ENCODE measurements at places on chromosomes 1 and 21. TPM values are rescaled to one million over a fixed set of nuclear protein-coding genes. Genes with fewer than 3 reads are reported as not detected.
A peak's percentile ranks its signal among the peaks of the same experiment; 100 is the strongest.

GRCh38 chr1:222928212-222928611 is 113.4 kb downstream of the DISP1 start:
- DNase-seq = peak; percentile 60

DNA sequence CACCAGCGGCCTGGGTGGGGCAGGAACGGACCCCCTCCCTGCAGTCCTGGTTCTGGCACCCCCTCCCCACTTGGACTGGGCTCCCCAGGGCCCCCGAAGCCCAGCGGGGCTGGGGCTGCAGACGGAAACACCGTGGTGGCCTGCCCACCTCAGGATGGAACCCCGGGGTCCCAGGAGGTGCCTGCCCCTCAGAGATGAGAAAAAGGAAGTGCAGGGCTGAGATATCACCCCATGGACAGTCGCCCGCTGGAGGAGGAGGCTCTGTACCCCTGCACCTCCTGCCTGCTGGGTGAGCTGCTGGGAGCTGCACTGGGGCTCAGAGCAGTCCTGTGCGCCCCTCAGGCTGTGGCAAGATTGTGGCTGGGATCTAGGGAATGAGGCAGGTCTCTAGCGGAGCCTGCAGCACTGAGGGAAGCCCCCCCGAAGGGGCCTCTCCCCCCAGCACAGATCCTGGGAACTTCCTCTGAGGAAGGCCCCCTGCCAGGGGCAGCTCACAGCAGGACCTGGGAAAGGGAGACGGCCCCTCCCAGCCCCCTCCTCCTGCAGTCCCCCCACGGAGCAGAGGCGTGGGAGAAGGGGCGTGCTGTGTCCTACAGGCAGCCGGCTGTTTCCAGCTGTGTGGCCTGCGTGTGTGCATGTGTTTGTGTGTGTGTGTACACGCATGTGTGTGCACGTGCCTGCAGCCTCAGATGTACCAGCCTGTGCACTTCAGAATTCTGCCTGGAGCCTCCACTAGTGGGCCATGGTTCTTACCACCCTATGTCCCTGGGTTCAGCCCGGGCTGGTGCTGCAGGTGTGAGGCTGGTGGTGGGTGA is 6.9 kb downstream of the AGRN start:
- DNase-seq = no peak

DNA sequence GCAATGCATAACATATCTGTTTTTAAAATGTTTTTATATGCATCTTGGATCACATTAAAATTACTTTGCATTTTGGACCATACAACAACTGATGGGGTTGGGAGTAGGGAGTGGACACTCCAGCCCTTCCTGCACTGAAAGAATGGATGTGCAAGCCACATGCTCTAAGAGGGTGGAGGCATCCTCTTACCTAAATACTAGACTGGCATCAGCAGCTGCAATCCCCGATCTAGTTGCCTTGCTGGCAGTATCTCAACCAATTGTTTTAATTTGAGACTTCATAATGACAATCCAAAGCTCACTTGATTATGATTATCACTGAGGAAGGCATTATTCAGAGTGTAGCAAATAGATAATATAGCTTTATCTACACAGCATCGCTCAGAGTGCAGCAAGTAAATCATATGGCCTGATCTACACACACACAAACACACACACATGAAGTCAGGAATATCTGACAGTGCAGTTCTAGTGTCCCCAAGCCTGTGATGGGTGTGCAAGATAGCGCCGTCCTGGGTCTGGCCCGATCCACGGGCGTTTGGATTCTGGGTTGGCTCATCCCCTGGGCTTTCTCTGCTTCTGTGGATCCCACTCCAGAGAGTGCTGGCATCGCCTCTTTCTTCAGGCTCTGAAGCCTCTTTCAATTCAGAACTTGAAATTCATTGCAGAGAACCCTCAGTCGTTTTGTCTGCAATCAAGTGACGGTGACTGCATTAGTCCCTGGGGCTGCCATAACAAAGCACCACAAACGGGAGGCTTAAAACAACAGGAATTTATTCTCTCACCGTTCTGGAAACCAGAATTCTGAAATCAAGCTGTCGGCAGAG is 181.3 kb downstream of the ETS2 start:
- DNase-seq = no peak

DNA sequence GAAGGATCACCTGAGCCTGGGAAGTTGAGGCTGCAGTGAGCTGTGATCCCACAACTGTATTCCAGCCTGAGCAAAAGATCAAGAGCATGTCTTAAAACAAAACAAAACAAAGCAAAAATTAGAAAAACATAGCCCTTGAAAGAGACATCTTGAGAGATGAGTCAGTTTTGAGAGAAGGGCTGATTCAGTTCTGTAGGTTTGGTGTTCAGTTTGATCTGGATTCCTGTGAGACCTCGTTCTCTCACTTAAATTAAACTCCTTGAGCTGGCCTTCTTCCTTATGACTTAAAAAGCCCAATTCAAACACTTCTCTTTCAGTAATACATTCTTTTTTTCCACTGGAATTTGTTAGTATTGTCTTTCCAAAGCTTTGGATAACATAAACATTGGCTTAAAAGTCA is 164.2 kb downstream of the NRIP1 start:
- DNase-seq = no peak

GRCh38 chr1:207240325-207241101 is 81.0 kb upstream of the CD55 start:
- no peak for DNase-seq

SPATA45 gene
- 0.56 TPM for polyA plus RNA-seq

DNA sequence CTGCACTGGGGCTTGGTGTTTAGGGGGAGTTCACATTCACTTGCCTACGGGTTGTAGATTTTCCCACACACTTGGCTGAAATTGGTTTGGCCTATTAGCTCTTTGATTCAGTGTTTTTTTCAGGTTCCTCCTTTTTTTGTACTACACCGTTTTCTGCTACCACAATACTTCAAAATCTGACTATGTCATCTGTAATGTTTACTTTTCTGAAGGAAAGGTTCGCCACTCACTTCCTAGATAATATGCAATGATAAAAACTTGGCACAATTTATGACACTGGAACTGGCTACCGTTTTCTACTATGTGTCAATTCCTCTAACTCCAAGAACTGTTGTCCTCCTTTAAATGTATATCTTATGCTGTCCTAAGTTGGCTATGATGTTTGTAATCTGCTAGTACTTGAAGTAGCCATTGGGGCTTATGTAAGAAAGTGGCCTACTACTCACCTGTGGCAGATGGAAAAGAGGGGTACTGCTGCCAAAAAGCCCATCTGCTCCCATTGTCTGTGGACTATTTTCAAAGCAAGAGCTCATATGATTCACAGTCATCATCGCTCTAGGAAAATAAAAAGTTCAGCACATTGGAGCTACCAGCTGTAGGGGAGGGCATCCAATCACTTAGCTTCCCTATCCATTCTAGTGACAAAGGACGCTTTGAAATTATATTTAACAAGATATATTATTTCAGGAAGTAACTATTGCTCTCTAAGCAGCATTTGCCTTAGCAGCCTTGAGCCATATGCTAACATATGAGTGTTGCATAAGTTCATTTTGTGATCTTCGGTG is 42.4 kb upstream of the BACH1 start:
- DNase-seq = no peak

DNA sequence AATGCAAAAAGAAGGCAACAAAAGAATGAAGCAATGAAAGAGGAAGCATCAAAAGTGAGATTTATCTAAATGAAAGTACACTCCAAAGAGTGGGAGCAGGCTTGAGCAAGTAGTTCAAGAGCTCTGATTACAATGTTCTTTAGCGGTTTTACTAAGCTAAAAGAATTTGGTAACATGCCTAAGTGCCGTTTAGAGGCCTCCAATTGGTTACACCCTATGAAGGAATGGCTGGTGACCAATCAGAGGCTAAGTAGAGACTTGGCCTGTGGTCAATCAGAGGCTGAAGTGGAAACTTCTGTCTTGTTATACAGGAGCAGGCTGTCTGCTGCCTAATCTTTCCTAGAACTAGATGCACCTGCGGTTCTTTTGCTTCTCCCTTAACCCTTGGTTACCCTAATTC is 59.1 kb downstream of the PTGFR start:
- DNase-seq = no peak

GNAT2 gene
- not detected for polyA plus RNA-seq

- no peak for DNase-seq
These were observed 785.1 kb upstream of the ADGRL4 start for GRCh38 chr1:79791488-79792218.

GRCh38 chr21:35929901-35930300 is 130.4 kb downstream of the SETD4 start:
- no peak for DNase-seq

DNA sequence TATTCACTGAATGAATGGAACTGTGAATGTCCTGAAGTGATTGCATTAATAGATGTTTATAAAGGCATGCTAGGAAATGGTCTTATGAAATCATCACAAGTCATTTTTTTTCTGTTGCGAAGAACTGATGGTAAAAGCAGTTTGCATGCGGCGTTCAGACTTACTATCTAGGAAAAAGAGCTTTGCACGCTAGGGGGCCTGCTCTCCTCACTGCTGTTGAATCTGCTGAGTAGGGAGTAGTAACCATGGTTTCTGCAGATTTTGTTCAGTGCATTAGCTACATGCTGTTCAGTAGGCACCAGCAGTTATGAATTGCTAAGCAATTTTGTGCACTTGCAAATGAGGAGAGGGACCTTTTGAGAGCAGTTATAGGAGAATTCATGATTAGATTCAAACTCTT is 57.9 kb downstream of the CENPF start:
- DNase-seq = peak; percentile 66

PLA2G2A gene
- 1.2 TPM for polyA plus RNA-seq

DNA sequence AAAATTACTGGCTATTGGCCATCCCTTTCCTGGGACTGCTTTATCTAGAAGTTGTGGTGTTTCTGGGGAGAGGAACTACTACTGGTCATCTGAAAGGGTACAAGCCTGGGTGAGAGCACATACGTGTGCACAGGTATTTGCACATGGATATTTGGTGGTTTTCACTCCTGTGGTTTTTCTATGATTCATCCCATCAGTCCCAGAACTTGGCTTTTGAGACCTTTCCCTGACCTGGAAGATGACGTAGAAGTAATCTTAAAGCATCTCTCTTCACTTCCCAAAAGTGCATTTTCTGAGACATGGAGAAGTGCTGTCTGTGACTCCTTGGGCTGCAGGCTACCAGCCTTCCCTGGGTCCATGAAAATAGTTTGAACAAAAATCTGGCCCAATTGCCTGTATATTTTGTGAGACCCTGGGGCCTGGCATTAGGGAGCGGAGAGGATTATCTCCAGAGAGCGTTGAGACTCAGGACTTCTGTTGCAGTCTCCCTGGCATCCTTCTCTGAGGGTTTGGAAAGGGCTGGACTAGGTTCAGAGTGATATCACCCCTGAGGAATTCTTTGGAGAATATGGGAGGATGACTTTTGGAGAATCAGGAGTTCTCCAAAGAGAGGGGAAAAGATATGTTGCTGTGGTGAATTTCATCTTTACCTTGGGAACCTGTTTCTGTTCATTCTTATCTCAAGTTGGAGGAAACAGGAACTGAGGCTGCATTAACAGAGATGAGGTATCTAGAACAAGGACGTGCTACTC is 130.8 kb downstream of the NOS1AP start:
- no peak for DNase-seq

GRCh38 chr1:11768821-11769220 is 6.8 kb downstream of the C1orf167 start:
- no peak for DNase-seq

GRCh38 chr1:219541946-219542345 is 71.0 kb downstream of the ZC3H11B start:
- DNase-seq = no peak

FMN2 gene
- 1.4 TPM for polyA plus RNA-seq

DNA sequence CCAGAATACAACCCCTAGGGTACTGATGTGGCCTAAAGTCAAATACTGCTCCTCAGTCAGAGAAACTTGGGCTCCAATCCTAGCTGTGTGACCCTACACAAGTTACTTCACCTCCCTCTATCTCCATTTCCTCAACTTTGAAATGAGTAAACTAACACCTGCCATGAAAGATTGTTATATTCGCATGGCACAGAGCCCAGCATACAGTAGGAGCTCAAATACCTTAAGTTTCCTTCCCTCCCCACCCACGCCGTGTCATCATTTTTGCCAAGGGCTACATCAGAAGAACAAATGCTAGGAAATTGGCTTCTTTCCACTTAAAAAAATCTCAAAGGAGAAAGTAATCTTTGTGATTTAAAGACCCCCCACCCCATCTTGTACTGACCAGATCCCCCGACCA is 22.2 kb upstream of the ZNF362 start:
- no peak for DNase-seq

S100A9 gene
- 19.0 TPM for polyA plus RNA-seq

DNA sequence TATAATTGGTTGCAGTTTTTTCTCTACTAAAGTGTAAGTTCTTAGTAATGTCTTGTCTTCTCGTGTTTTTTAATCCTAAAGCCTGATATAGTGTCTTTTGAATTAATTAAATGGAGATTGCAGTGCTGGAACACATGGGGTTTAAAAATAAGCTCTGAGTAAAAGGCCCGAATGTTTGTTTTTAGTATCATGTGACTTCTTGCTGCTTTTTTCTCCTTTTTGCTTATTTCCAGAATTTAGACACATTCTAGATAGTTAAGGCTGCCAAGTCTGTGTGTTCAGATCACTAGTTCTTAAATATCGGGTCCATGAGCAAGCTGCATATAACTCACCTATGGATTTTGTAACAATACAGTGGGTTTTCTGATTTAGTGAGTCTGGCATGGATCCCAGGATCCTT is 27.5 kb downstream of the KCTD3 start:
- no peak for DNase-seq

DNA sequence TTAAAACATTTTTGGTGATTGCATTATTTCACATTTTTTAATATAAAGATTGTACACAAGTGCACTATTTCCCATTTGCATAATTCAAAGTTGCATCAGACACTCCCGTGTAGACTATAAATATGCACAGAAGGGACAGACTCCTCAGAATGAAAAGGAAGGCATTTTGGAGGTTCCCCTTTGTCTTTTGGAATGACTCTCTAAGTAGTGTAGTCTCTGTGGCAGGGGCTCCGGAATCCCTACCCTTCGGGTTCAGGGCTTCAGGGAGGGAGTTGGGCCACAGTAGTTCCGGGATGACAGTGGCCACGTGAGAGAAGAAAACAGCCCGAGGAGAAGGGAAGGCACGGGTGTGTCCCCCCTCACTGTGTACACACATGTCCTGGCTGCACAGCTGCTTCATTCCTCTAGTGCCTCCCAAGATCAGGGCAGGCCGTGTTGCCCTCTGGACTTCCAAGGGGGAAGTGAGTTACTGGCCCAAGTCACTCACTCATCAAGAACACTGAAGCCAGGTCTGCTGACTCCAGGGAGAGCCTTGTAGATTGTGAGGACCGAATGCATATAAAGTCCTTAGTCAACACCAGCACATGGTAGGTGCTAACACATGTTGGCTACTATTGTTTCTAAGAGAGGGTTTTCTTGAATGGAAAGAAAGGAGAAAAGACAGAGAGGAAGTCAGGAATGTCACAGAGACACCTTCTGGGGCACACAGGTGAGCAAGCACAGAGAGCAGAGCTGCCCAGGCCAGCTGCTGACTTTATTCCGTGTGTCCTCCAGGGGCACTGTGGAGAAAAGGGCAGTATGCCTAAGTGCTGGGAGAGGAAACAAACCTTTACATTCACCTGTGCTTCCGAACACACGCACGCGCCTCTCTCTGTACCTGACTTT is 39.8 kb downstream of the LHX4 start:
- no peak for DNase-seq

GRCh38 chr21:28261298-28261697 is 731.4 kb downstream of the LTN1 start:
- no peak for DNase-seq

All from right lung (tissue), 10 donors.